ENCODE measurements at places on chromosomes 7 and 10.

GRCh38 chr7:78399033-78399769 is 600.6 kb downstream of the PHTF2 start:
- DNase-seq: no peak

DNA sequence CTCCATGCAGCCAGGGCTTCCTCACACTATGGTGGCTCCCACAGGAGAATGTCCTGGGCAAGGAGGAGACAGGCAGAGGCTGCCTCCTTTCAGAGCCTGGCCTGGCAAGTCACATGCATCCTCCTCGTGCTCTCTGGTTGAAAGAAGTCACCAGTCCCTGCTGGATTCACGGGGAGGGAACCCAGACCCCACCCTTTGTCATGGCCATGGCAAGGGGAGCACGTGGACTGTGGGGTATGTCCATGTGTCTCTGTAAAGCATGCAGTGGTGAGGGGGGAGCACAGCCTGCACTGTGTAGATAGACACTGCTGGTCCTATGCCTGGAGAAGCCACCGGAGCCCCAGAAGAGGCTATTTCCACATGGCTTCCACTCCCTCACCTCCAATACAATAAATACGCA is 225.0 kb downstream of the TCERG1L start:
- DNase-seq: no peak

DNA sequence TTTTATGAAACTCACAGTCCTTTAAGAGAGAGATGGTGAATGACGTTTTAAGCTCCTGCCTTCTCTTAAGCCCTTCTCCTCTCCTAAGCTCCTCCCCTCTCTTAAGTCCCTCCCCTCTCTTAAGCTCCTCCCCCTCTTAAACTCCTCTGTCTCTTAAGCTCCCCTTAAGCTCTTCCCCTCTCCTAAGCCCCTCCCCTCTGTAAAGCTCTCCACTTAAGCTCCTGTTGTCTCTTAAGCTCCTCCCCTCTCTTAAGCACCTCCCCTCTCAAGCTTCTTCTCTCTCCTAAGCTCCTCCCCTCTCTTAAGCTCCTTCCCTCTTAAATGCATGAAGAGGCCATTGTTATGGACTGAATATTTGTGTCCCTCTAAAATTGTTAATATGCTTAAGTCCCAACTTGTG is 1180.6 kb upstream of the AUTS2 start:
- no peak for DNase-seq

- no peak for DNase-seq
These were observed 43.8 kb downstream of the ENO4 start for GRCh38 chr10:116892907-116893685.

DNA sequence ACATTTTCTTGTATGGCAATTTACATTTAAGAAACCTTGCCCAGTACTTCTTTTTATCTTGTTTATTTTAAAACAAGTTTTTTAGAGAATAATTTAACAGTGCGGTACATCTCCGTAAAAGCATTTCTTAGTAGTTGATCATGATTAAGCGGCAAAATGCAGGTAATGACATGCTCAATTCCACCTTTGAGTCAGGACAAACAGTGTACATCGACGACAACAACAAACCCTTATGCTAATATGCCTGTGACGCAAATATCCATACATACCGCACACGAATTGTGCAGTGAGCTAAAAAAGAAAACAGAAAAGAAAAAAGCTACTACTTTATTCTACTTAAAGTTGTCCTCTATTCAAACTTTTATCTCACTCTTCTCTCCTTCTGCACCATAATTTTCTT is 1.9 kb downstream of the MAGI2 start:
- DNase-seq: no peak

GRCh38 chr7:685540-685939 is 41.0 kb upstream of the DNAAF5 start:
- no peak for DNase-seq

GRCh38 chr10:126137562-126138221 is 241.3 kb downstream of the FANK1 start:
- no peak for DNase-seq

DNA sequence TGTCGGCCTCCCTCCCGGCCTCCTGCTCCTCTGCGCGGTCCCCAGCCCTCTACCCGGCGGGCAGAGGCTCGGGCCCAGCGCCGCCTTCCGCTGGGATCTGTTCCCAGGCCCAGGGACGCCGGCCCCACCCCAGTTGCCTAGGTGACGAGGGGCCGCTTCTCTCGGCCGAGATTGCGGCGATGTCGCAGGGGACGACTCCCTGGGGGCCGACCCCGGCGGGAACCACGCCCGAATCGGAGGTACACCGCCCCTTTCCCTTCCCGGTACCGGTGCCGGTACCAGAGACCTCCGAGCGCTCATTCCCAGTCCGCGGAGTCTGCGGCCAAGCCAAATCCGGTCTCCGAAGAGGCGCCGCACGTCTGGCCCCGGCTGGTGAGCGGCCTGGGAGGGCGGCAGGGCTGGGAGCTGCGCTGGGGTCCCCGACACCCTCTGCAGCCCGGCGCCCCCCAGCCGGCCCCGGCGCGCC is at the start of gene CABCOCO1:
TSS of gene CABCOCO1 (plus strand) at position 136 of the 466 bp plus-strand sequence. CDS start at position 180, 44 bp downstream.
- DNase-seq: no peak

DNA sequence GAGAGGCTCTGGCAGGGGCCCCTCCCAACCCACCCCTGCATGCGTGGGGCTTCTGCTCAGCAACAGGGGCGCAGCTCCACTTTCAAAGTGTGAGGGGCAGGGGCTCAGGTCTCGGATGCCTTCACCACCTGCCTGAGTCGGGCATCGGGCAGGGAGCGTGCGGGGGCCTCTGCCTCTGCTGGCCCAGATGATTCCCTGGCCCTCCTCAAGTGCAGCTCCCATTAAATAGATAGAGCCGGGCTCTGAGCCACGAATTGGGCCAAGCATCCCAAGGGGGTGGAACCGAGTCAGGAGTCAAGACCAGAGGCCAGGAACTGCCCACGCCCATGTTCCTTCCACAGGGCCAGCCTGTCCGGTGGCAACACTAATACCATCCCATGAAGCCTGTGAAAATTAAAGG is 108.9 kb upstream of the FAM20C start:
- DNase-seq: no peak

GRCh38 chr7:148903504-148903903 is 19.4 kb upstream of the EZH2 start:
- no peak for DNase-seq

GRCh38 chr10:95881316-95881715 is 26.5 kb upstream of the CC2D2B start:
- DNase-seq: no peak

DNA sequence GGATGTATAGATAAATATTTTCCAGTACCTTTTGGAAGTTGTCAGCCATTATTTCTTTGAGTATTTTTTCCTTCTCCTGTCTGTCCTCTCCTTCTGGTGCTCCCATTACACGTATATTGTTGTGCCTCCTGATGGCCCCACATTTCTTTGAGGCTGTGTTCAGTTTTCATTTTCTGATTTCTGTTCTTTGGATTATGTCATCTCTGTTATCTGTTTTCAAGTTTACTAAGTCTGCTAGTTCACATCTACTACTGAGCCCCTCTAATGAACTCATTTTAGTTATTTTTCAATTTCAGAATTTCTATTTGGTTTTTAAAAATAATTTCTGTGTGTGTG is 16.3 kb downstream of the RBM33 start:
- no peak for DNase-seq

DNA sequence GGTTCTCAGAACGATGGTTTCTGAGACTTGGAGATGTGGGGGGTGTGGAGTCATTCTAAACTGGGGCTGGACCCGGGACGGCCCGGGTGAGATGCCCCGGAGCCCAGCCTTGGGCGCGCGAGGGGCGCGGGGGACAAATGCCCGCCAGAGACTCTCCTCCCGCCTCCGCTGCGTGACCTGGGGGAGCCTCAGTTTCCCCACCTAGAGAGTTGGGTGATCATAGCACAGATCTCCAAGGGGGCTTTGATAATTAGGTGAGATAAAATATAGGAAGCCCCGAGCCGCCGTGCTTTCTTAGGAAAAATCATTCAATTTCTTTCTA is 658 bp upstream of the FZD8 start:
- DNase-seq: no peak

GRCh38 chr7:75572814-75573213 is 80.7 kb downstream of the SPDYE5 start:
- no peak for DNase-seq
